ENCODE measurements at places on chromosomes 1 and 21.

DNA sequence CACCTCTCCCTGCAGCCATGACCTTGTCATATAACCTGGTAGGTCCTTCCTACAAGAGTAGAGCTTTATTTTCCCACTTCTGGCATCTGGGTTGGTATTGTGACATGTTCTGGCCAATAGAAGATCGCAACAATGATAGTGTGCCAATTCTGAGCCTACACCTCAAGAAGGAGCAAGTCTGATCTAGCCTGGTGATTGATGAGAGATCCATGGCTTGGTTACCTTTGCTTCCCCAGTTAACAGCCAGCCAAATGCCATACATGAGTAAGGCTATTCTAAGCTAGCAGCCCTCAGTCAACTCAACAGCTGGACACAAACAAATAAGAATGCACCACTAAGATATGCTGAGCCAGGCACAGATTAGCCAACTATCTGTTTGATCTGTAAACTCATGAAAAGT lies 226.7 kb downstream of the LMO4 start:
- no peaks in the 10 kb centered on the region for H3K27me3 ChIP-seq
- H3K36me3 ChIP-seq, result no peaks in the 10 kb centered on the region
- no peaks in the 10 kb centered on the region for H3K4me1 ChIP-seq
- no peak for DNase-seq

- H3K36me3 ChIP-seq, result no peaks in the 10 kb centered on the region
- H3K27ac ChIP-seq, result no peak overlapping the region
- H3K4me1 ChIP-seq, result no peaks in the 10 kb centered on the region
- H3K27me3 ChIP-seq, result no peaks in the 10 kb centered on the region
- no peak for DNase-seq
These were observed 921.5 kb downstream of the KCNT2 start for GRCh38 chr1:195686764-195687163.

DNA sequence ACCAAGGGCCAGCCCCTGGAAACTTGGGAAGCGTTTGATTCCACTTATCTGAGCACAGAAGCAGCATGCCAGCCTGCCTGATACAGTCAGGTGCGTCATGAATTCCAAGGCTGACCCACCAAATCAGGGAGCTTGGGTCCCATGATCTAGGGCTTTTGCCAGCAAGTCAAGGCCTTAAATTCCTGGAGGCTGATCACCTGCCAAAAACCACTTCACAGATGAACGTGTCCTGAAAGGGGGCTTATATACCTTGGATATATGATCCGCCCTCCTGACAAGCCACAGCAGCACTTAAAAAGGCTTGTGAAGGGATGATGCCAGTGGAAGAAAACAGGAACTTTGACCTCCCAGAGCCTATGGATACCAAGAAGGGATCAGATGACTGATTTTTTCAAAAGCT lies 24.0 kb upstream of the CLIC6 start:
- peaks cover 6% of the 10 kb centered on the region for H3K4me1 ChIP-seq
- no peaks in the 10 kb centered on the region for H3K36me3 ChIP-seq
- DNase-seq, result no peak

DNA sequence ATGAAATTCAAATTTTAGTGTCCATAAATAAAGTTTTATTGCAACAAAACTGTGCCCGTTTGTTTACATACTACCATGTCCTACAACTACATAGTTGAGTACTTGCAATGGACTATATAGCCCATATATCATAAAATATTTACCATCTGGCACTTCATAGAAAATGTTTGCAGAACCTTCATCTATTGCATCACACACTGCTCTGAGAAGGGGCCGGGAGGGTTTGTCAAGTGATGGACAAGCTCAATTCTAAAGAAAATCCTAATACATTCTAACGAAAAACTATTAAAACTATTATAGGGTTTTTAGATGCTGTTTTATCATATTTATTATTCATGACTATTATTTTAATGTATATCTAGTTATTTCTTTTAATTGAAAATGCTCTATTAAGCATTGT lies 35.9 kb downstream of the RGSL1 start:
- DNase-seq, result no peak
- H3K27ac ChIP-seq, result no peak overlapping the region
- no peaks in the 10 kb centered on the region for H3K4me1 ChIP-seq
- H3K4me3 ChIP-seq, result no peak overlapping the region

Measured in T-cell (primary cell).